ENCODE measurements at places on chromosomes 13 and 19. TPM values are rescaled to one million over a fixed set of nuclear protein-coding genes. Genes with fewer than 3 reads are reported as not detected.

Gene IFI30
- total RNA-seq, result 36.7 TPM

Gene IRS2
- total RNA-seq, result 4.2 TPM

Gene ZC3H4
- total RNA-seq, result 77.7 TPM

DNA sequence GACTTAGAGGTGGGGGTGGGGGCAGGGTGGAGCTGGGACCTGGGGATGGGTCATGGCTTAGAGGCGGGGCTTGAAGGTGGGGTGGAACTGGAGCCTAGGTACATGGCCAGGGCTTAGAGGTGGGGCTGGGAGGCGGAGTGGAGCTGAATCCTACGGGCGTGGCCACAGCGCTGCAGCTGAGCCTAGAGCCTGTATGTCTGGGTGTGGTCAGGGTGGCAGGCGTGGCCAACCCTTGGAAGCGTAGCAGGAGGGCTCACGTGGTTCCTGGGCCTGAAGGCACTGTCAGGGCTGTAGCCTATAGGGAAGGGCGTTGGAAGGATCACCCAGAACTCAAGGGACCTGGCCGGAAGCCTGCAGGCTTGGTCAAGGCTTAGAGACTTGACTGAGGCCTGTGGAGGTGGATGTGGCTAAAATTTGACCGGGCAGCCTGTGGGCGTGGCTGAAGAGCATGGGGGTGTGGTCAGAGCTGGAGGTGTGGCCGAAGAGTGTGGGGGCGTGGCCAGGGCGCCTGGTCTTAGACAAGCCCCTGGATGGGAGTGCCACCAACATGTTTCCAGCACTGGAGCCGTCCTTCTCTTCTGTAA lies 24.3 kb downstream of the COLGALT1 start:
- DNase-seq, result no peak

- DNase-seq, result no peak
Observed at GRCh38 chr19:3649888-3650287, 23.3 kb upstream of the CACTIN start.

DNA sequence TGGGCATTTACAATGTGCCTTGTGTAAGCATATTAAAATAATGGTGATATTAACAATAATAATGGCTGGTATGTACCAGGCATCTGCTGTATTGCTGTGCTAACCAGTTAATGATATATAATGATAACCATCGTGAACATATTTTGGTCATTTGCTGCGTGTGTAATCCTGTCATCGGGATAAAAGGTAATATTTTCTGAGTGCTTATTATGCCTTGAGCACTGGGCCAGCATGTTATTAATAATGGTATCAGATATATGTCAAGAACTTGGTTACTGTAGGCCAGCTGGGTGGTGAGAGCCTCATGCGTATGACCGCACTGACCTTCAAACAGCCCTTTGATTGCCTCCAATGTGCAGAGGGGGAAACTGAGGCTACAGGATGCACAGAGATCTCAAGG lies 22.2 kb upstream of the FXYD3 start:
- no peak for DNase-seq

- peak; percentile 36 for DNase-seq
Observed at GRCh38 chr19:49056101-49056901, 1.2 kb downstream of the CGB7 start.

- no peak for DNase-seq
Observed at GRCh38 chr19:46718934-46719622, 2.2 kb upstream of the PRKD2 start.

DNA sequence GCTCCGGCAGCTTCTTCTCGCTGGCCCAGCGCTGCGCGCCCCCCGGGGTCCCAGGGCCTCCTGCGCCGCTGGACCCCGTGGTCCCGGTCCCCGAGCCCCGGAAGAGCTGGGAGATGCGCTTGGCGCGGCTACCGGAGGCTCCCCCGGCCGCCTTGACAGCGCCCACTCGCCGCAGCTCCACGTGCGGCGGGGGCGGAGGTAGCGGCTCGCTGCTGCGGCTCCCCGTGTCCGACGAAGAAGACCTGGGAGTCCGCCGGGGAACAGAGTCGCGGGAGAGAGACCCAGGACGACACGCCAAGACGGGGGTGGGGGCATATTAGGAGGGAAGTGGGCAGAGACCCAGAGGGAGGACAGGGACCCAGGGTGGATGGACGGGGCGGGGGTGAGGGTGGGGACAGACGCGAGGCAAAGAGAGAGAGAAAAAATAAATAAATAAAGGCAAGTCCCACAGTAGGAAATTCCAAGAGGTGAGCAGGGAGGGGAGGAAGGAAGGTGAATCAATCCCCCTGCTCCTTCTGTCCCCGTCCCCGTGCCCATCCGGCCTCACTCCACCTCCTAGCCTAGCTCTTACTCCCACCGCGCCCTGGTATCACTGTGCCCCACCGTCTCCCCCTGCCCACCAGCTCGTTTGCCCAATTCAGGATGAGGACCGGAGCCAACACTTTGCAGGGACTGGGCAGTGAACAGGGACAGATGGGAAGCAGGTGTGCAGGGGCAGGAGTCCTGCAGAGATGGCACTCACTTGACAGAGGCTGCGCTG lies 826 bp downstream of the RASIP1 start:
- DNase-seq, result no peak
